ENCODE measurements at places on chromosomes 13 and 19. TPM values are rescaled to one million over a fixed set of nuclear protein-coding genes. Genes with fewer than 3 reads are reported as not detected.

DNA sequence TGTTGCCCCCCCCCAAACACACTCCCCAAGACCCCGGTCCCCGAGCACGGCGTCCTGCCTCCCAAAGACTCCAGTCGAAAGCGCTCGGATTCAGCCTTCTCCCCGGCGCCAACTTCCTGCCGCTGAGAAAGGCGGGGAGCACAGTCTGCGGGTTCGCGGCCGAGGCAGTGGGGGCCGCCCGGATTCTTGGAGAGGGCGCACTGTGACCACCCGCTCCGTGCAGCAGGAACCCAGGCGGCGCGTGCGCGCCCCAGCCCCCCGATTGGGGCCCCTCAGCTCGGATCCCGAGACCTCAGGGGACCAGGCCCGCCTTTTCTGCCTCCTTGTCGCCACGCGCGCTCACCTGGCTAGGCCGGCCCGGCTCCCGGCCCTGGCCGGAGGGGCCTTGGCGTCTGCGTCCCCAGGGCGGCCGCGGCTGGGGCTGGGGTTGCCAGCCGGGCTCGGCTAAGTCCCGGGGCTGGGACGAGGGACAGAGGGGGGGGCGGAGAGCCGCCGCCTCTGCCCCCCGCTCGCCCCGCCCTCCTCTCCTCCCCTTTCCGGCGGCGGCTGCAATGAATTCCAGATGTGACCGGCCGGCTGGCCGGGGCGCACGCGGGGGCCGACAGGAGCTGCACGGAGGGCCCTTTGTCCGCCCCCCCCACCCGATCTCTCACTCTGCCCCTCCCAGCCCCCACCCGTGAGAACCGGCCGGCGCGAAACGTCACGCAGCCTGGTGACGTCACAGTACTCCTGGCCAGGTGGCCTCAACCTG is at the start of gene S1PR2:
S1PR2 (minus strand) TSS at position 471 of the 751 bp plus-strand sequence. CDS start 6,426 bp downstream, outside the sequence.
- peak; percentile 66 for DNase-seq

Gene ZNF850
- 4.1 TPM for total RNA-seq

GRCh38 chr13:45310341-45311131 is 30.4 kb downstream of the TPT1 start:
- DNase-seq: no peak

GRCh38 chr19:58003174-58003828 is 681 bp upstream of the ZNF606 start:
- DNase-seq: no peak

DNA sequence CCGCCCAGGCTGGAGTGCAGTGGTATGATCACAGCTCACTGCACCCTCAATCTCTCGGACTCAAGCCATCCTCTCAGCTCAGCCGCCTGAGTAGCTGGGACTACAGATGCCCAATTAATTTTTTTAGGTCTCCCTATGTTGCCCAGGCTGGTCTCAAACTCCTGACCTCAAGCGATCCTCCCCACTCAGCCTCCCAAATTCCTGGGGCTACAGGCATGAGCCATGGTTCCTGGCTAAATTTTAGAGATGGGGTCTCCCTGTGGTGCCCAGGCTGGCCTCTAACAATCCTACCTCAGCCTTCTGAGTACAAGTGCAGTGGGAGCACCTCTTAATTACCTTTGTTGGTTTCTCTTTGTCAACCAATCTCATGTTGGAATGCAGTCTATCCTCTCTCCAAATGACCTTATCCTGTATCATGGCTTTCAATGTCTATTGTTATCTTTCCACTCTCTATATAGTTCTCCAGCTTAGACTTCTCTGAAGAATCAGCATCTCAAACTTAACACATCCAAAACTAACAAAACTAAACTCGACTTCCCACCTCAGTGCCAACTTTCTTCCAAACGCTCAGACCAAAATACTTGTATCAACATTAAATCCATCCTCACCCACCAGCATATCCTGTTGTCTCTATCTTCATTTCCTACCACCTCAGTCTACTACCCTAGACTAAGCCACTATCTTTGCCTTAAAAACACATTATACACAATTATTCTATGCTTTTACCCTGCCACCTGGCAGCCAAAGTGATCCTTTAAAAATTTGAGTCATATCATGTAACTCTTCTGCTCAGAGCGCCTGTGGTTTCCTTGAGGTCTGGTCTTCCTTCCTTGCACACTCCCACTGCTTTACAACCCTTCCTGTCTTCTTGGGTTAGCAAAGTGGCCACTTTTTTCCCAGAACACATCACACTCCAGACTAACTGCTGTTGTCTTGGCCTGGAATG is 6.7 kb downstream of the TPT1 start:
- no peak for DNase-seq

- DNase-seq: peak; percentile 27
Observed at GRCh38 chr19:43534816-43535761, 2.1 kb downstream of the ZNF575 start.

- DNase-seq: no peak
Observed at GRCh38 chr13:78742659-78743058, 83.7 kb upstream of the OBI1 start.

Gene ZNF529
- total RNA-seq: 9.9 TPM

GRCh38 chr13:89936256-89936655 is 1411.2 kb upstream of the MIR17HG start:
- DNase-seq: no peak

GRCh38 chr19:30029721-30030510 is 87.9 kb downstream of the URI1 start:
- DNase-seq: no peak

- DNase-seq: no peak
Observed at GRCh38 chr13:29830000-29830399, 20.4 kb downstream of the UBL3 start.

GRCh38 chr19:16506961-16507360 is 10.8 kb downstream of the C19orf44 start:
- DNase-seq: no peak

GRCh38 chr13:21579754-21580316 is 24.1 kb downstream of the MICU2 start:
- DNase-seq: no peak

Gene C13orf42
- total RNA-seq: not detected

Gene RAD23A
- total RNA-seq: 264 TPM

- DNase-seq: no peak
Observed at GRCh38 chr13:111302045-111302726, 18.3 kb upstream of the TEX29 start.
